Activated B cell treated with CpG ODN at 0.5 μM for 24 hours (primary cell): ENCODE measurements at places on chromosomes 12 and 14.

- no peak for DNase-seq
These were observed 137.9 kb downstream of the AEBP2 start for GRCh38 chr12:19577281-19577530.

- DNase-seq, result no peak
These were observed 39.9 kb downstream of the TMTC1 start for GRCh38 chr12:29743801-29744200.

- DNase-seq, result no peak
These were observed 21.1 kb downstream of the GSC start for GRCh38 chr14:94748667-94749347.

- no peak for DNase-seq
These were observed 471.0 kb upstream of the MGAT4C start for GRCh38 chr12:86727160-86727559.
